ENCODE measurements at places on chromosomes 13 and 19.

- DNase-seq = peak; percentile 75
These were observed 4.3 kb downstream of the FAAP24 start for GRCh38 chr19:32976223-32976805.

DNA sequence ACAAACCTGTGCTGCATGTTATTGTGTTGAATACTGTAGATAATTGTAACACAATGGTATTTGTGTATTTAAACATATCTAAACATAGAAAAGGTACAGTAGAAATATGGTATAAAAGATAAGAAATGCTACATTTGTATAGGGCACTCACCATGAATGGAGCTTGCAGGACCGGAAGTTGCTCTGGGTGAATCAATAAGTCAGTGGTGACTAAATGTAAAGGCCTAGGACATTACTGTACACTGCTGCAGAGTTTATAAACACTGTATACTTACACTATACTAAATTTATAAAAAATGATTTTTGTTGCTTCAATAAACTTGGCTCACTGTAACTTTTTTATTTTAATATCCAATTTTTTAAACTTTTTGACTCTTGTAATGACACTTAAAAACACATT is 34.4 kb downstream of the LMO7 start:
- no peak for DNase-seq

- no peak for DNase-seq
These were observed 460.8 kb downstream of the KLF5 start for GRCh38 chr13:73519396-73520116.

- no peak for DNase-seq
These were observed 1608.8 kb downstream of the OLFM4 start for GRCh38 chr13:54637366-54637765.

DNA sequence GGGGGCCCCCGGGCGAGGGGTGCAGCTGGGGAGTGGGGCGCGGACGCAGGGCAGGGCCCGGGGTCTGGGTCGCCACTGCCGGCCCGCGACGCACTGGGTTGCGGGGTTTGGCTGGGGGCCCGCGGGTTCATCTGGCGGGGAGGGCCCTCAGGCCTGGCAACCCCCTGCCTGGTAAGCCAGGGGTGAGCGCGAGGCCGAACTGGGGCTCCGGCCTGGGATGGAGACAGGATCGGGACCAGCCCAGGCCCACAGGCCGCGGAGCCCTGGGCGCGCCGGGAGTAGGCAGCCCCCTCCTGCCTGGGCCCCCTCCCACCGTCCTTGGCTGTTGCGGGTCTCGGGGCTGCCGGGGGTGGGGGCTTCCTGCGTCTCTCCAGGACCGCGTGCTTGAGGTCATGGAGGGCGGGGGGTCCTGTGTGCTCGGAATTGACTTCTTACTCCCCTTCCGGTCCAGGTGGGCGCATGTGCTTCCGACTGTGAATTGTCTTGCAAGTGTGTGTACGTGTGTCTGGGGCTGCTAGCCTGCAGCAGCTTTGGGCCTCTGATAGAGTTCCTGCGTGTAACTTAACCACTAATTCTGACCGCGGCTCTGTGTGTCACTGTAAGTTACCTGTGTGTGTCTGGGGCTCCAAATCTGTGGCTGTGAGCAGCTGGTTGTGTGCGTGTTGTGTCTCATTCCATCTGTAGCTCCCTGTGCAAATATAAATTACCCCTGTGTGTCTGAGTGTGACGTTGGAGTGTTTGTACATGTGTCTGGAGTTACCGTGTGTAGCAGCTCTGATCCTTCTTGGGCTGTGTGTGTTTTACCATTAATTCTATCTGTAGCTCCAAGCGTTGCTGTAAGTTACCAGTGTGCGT is 751 bp downstream of the GRAMD1A start:
- peak; percentile 67 for DNase-seq

DNA sequence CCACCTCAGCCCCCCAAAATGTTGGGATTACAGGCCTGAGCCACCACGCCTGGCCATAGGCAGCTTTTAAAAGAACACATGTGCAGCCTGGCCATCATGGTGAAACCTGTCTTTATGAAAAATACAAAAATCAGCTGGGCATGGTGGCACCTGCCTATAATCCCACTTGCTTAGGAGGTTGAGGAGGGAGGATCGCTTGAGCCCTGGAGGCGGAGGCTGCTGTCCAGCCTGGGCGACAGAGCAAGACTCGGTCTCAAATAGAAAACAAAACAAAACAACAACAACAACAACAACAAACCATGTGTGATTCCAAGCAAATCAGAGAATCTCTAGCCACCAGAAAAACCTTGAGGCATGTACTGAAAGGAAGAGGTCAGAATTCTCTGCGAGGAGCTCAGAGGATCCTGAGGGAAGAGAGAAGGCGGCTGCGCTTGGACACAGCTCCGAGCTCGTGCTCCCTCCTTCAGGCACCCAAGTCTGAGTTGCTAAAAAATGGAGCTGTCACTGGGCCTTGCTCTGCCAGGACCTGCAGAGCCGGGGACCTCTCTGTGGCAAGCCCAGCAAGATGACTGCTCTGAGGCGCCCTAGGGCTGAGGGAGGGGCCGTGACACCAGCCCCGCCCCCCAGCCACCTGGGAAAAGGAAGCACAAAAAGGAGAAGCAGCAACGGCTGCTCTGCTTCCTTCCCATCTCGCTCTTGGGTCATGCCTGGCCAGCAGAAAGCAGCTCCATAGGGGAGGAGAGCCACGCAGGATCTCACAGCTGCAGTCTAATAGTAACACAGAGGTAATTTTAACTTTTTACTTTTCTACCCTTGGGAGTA is at the start of gene ARL11:
Gene ARL11 (plus strand): TSS at position 677 of the 822 bp plus-strand sequence. CDS start 1,941 bp downstream, outside the sequence.
- DNase-seq = peak; percentile 74

- no peak for DNase-seq
These were observed 56.7 kb upstream of the MED4 start for GRCh38 chr13:48151363-48152161.

DNA sequence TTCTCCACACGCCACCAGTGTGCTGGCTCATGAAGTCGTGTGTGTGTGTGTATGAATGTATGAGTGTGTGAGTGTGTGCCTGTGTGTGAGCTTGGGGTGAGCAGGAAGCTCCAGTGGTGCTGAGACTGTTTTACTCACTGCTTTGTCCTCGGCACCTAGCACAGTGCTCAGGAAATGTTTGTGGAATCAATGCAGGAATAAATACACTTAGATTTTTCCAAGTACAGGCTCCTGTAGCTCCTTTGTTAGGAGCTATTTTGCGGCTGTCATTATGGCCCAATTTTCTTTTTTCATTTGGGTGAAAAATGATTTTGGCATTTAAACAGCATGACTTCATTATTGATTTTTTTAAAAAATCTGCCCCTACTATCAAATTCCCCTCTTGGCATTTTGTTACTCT is 193.5 kb upstream of the KL start:
- no peak for DNase-seq

All from activated naive CD8-positive, alpha-beta T cell treated with anti-CD3 and anti-CD28 coated beads, Interleukin-2, amount 50 U/mL, for 24 hours (primary cell).